ENCODE measurements at places on chromosomes 7 and 10.

DNA sequence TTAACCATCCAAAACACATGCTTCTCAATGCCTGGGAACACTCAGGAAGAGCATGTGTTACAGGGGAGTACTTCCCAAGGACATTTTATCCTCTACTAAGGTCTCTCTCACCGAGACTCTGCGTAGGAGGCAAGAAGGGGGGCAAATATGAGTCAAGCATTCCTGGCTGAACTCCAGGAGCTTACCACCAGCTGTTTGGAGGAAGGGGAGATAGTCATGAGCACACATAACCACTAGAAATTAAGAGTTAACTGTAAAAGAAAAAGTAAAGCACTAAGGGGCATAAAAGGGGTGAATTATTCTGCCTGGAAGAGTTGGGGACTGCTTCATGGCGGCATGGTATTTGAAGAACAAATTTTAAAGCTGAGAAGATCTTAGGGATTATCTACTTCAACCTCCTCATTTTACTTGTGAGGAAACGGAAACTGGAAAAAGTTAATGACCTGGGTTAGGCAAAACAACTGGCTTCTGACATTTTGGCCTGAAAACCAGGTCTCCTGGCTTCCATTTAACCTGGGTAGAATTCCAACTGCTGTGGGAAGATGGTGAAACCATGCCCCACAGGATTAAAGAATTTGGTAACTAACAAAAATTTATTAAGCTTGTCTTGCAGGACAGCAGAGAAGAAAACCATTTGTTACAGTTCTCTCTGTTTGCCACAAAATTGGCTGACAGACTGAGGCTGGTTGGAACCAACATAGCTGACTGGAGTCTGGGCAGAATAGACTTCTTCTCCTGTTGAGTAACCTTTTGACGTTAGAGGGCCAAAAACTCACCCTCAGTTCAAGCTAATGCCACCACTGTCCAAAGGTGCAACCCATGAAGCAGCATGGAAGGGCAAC lies 85.5 kb downstream of the SLC25A13 start:
- peak; percentile 67 for DNase-seq

- DNase-seq, result no peak
These were observed 255.3 kb downstream of the STK31 start for GRCh38 chr7:23965296-23965695.

GRCh38 chr7:99918959-99919813 lies at the start of gene TRIM4:
Gene TRIM4, minus strand, starts transcription at chr7:99919530. Its CDS starts 129 bp downstream, at chr7:99919401.
- peak; percentile 87 for DNase-seq

DNA sequence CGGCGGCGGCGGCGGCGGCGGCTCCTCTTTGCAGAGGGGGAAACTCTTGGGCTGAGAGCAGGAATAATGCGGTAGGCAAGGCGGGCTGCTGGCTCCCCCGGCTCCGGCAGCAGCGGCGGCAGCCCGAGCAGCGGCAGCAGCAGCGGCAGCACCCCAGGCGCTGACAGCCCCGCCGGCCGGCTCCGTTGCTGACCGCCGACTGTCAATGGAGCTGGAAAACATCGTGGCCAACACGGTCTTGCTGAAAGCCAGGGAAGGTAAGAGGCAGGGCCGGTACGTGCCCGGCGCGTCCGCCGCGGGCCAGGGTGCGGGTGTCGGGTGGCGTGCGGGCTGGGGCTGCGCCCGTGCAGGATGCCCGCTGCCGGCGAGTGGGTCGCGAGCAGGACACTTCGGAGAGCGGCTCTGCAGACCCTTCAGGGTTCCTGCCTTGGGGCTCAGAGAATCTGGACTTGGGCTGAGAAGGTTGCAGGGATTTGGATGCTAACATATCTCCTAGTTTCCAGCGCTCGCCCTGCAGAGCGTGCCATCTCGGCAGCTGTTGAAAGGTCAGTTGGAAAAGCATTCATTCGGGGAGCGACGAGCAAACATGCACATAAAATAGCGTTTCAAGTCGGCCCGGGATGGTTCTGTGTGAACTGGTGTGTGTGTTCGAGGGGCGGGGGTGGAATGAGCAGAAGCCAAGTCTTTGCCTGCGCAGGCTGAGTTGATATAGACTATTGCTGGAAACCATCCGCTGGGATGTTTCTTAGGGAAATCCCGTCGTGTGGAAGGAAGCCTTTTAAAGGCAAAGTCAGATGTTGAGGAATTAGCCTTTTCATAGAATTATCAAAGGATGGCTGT lies 562 bp downstream of the GRK5 start:
- DNase-seq, result peak; percentile 59
